Articular chondrocyte of knee joint (primary cell): ENCODE measurements at places on chromosomes 2 and 18. TPM values are rescaled to one million over a fixed set of nuclear protein-coding genes. Genes with fewer than 3 reads are reported as not detected.

The EML4 gene
- total RNA-seq = 30.9 and 44.2 TPM in 2 replicates

The DPYSL5 gene
- total RNA-seq = not detected in 2 replicates

The CKAP2L gene
- total RNA-seq = 7.1 and 13.5 TPM in 2 replicates

The POLE4 gene
- 16.1 and 17.3 TPM in 2 replicates for total RNA-seq

The REG3A gene
- total RNA-seq = not detected in 2 replicates

The ITGA6 gene
- 10.2 and 18.9 TPM in 2 replicates for total RNA-seq

The ANKRD29 gene
- total RNA-seq = 4.1 and 9.5 TPM in 2 replicates

The SP140 gene
- total RNA-seq = 0.26 and 0.43 TPM in 2 replicates

The CNDP1 gene
- total RNA-seq = 0.11 and 0.26 TPM in 2 replicates

The KCNE4 gene
- total RNA-seq = 43.4 and 63.8 TPM in 2 replicates

The SLC11A1 gene
- 0.32 and 1.3 TPM in 2 replicates for total RNA-seq

The METTL8 gene
- total RNA-seq = 28.0 and 32.9 TPM in 2 replicates

The DHX57 gene
- total RNA-seq = 23.7 and 26.8 TPM in 2 replicates

The UGT1A5 gene
- not detected in 2 replicates for total RNA-seq

The SERPINB13 gene
- not detected in 2 replicates for total RNA-seq

The DYNAP gene
- not detected in 2 replicates for total RNA-seq
